Kidney (tissue), 22 donors: ENCODE measurements at places on chromosomes 2 and 18.

- DNase-seq: no peak
Measured at GRCh38 chr2:120140866-120141265, 82.3 kb downstream of the TMEM185B start.

DNA sequence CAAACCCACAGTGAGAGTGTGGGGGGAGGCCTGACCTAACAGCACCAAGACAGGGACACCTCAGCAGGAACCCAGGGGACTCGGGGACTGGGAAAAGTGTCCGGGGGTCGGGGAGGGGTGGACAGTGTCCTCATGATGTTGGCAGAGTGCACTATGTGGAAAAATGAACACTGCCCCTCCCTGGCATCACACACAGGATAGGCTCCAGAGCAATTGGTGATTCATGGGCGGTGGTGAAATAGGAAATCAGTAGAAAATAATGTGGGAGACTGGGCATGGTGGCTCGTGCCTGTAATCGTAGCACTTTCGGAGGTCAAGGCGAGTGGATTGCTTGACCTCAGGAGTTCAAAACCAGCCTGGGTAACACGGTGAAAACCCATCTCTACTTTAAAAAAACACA, 3.6 kb upstream of the ANO7 start:
- DNase-seq: no peak

DNA sequence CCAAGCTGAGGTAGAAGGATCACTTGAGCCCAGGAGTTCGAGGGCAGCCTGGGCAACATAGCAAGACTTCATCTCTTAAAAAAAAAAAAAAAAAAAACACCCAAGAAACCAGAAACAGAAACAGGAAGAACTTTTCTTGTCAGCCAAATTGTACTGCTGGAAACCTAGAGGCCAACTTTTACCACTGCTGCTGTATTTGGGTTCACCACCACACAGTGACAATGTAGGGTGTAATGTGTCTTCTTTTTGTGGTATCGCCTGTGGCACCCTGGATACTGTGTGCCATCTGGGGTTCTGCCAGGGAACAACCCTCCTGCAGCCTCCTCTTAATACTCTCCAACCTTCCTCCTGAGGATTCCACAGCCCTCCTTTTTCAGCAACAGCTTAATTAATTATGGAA, 72.6 kb downstream of the STK39 start:
- DNase-seq: no peak

- no peak for DNase-seq
Measured at GRCh38 chr2:120314690-120315366, 31.1 kb upstream of the INHBB start.

GRCh38 chr2:100429726-100430125, 12.3 kb upstream of the CHST10 start:
- no peak for DNase-seq

GRCh38 chr2:121539750-121540469, 9.2 kb downstream of the RNU4ATAC start:
- no peak for DNase-seq

GRCh38 chr18:47877892-47878291, 52.6 kb downstream of the SMAD2 start:
- no peak for DNase-seq

GRCh38 chr2:222708274-222708710, 36.8 kb downstream of the MOGAT1 start:
- peak; percentile 78 for DNase-seq

DNA sequence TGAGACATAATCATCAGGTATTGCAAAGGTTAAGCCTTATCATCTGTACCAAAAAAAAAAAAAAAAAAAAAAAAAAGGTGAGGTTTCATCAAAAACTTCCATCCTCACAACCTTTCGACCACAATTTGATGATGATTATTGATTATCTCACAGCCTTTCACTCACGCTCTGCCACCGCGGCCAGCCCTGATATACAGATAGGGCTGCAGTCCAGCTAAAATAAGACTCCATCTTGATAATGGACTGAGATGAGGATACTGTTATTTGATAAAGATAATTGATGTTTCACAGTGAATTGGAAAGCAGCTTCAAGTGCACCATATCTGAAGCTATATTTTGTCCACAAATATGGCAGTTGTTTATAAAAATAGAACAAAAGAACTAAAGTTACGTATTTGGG, 159.7 kb upstream of the BOD1L2 start:
- DNase-seq: no peak

DNA sequence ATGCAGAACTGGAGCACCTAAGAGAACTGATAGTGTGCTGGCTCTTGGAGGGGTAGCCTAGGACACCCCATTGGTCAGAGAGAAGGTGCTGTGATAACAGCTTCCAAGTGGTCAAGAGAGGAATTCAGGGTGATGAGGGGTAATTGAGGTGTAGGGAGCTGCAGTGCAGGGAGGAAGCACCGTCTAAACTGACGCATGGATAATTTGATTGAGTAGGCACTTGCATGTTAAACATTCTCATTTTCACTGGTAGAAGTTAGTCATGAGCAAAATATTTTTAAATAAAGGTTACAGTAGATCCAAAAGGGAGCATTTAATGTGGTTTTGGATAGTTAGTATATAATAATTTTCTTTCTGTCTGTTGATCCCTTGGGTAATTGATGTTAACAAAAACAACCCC, 155.1 kb upstream of the TCF4 start:
- no peak for DNase-seq

DNA sequence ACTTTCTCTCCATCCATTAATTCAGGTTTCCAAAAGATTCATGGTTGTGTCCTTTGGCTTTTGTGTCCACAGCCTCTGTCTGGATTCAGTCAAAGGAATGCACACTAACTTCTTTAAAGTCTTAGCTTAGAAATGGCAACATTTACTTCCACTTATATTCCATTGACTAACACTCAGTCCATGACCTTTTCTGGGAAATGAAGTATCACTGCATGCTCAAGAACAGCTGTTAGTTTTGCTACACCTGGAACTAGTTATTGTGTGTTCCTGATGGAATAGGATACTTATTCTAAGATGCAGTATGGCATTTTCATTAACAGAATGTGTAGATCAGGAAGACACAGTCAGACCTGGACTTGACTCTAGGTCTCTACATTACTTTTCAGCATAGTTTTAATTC, 88.8 kb downstream of the KYNU start:
- no peak for DNase-seq

DNA sequence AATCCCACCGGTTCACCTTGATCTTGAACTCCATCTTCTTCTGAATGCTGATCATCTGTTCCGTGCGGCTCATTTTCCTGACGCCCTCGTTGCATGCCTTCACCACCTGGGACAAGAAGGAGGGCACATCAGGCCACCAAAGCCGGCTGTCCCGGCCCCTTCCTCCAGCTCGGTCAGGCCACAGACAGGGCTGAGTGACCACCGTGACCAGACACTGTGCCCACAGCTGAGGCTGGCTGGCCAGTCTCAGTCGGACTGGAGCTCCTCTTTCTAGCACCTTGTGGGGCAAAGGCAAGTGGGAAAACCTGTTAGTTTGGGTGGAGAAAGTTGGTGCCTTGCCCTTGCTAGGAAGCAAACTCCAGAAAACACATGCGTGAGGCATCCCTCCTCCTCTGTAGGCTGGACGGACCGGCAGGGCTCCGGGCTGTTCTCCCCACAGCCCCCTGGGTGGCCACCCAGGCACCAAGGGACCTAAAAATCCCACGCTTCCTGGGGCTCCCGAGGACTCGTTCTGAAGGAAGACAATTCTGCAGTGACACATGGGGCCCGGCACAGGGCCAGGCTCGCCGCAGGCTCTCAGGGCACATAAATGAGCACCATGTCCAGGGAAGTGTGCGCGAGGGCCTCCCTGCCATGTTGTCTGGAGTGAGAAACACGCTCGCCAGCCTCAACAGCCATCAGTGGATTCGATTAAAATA, 15.3 kb downstream of the SNORC start:
- DNase-seq: no peak

DNA sequence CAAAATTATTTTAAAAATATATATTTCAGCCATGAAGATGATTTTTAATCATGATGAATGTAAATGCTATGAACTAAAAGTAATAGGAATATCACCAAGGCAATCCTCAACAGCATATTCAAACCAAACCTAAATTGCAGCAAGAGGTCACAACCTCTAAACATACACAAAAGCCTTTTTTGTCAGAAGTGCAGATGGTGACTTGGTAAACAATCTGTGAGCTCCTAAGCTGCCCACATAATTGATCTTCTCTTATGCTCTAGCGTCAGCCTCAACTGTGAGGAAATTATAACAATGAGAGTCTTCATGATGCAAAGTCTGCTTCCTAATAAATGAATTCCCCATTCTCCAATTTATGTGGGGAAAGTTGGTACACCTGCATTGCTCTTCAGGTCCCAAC, 113.2 kb downstream of the TSN start:
- DNase-seq: no peak

DNA sequence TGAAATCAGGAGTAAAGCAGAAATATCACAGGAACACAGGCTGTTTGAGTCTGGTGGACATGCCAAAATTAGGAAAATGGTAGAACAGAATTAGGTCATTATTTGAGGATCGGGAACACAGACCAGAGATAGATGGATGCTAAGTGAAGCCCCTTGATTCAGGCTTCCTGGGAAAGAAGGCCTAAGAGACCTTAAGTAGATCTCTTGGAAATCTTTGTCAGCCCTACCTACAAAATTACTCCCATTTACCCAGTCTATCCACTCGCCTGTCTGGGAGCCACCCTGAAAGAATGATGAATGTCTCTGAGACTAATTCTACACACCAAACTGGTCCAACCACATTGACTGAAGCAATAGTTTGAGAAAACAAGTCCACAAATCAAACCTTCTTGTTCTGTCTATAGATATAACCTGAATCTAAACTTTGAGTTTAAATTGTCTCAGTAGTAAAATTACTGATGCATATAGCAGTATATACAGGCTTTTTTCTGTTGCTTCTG, 36.6 kb upstream of the TANK start:
- DNase-seq: no peak

DNA sequence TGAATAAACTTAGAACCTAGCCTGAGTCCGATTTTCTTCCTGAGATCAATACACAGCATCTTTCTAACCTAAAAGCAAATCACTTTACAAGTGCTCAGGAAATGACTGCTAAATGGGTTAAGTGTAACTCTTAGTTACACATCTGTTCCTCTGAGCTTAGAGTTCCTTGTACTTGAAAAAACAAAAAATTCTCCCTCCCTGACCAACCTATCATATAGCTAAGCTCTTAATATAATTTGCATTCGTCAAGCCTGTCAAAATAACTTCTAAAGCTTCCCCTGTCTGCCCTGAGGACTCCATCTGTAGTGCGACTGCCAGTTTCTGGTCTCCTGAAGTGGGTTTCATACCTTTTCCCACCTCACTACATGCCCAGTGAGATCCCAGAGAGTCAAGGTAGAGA, 190.4 kb downstream of the NCK2 start:
- DNase-seq: no peak

DNA sequence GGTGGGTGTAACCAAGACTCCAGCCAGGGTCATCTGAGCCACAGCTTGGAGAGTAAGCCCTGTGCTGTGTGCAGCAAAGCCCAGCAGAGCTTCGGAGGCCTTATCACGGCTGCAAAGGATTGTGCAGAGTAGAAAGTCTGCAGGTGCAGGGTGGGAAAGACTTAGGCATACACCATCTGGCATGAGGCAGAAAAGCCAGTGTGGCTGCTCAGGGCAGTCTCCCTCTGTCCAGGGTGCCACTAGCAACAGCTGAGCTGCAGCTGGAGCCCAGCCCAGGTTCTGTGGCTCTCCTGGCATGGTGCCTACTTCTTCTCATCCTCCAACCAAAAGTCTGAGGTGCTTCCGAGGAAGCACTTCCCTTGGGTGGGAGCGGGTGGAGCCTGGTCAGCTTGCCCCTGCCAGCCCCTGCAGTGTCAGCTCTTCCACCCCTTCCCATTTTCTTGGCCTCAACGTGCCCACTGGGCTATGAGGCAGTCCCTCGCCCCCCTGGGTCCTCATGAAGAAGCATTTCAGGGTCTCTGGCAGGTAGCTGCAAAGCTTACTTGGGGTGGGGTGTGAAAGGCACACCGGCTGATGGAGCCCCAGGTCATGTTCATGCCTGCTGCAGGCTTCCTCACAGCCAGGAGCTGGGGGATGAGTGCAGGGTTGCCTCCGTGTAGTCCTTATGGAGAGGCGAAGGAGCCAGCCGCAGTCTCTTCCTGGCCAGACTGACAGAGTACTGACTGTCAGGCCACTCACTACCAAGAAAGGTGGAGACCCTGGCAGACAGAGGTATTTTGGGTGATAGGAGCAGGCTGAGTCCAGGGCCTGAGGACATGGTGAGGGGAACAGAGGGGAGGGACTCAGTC, 4.8 kb downstream of the AMER3 start:
- DNase-seq: peak; percentile 39

DNA sequence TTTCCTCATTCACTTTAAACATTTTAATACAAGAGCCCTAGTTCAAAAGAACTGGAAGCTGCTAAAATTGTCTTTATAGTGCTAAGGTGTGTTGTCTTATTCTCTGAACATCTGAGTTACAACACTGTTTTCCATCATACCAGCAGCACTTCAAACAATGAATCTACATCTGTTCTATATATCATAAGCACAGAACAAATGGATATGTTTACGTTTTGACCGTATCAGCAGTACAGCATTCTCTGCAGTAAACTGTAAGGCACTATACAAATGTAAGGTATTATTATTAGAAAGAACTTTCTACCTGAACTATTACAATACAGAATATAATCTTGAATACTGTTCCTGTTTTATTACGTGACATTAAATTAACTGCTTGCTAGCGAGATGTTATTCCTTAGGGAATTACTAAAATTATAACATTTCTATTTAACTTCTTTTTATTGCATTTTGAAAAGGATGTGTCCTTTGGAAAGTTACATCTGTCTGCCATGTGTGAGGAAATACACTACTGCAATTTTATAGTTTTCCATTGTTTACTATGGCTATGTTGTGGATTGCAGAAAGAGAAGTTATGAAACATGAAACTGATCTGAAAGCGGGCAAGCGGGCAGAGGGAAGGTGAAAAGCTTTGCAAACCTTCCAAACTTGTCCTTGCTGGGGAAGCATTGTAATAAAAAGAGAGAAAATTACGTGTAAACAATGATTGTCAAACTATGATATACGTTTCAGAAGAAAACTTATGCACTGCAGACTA, 13.7 kb downstream of the NCKAP1 start:
- DNase-seq: no peak

- DNase-seq: no peak
Measured at GRCh38 chr2:208488686-208489564, 82.3 kb downstream of the PTH2R start.

DNA sequence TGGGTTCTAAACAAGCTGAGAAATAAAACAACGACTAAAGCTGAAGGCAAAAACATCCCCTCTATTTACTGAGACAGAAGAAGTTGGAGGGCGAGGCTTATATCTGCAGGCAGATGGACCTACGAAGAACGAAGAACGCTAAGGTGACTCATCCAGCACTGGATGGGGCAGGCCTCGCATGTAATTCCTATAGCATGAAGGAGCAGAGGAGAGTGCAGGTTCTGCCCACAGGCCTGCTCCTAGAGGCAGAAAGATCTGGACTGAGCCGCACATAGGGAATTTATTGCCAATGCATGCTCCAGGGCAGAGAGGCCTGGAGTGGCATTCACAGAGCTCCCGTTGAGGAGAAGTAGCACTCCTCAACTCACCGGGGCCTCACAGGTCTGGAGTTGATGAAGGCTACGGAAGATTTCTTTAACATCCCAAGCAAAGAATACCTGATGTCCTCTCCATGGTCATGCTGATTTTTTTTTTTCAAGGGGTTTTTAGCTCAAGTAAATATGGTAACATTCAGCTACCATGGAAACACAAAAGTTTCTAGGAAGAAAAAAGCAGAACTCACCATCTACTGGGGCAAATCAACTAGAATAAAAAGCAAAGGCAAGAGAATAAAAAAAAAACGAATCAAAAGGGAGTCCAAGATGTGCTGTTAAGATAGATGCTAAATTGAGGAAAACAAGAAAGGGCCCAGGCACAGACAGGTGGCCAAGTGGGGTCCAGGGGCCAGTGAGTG, 10.4 kb upstream of the METTL21A start:
- no peak for DNase-seq

- no peak for DNase-seq
Measured at GRCh38 chr18:37654731-37655369, 89.3 kb upstream of the CELF4 start.
